ENCODE measurements at places on chromosomes 1 and 21.

DNA sequence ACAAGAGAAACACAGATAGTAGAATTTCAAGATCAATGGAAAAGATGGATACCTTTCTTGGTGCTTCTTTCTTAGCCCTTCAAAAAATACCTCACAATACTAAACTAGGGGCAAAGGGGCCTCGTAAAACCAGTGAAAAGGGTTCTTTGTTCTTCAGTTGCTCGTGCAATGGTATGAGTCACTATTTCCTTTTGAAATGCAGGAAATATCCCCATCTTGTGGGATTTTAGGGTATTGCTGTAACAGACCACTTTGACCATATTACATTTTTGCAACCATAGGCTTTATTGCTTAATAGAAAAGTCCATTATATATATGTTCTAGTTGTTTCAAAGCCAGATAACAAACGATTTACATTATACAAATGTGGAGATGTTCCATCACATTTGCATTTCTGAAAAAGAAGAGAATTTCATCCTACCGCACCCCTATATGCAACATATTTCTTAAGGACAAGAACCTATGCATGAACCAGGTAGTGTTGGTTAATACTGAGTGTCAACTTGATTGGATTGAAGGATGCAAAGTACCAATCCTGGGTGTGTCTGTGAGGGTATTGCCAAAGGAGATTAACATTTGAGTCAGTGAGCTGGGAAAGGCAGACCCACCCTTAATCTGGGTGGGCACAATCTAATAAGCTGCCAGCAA is 88.6 kb upstream of the PKN2 start:
- DNase-seq: peak; percentile 58

GRCh38 chr21:16420031-16420724 is 690.4 kb downstream of the USP25 start:
- DNase-seq: no peak

DNA sequence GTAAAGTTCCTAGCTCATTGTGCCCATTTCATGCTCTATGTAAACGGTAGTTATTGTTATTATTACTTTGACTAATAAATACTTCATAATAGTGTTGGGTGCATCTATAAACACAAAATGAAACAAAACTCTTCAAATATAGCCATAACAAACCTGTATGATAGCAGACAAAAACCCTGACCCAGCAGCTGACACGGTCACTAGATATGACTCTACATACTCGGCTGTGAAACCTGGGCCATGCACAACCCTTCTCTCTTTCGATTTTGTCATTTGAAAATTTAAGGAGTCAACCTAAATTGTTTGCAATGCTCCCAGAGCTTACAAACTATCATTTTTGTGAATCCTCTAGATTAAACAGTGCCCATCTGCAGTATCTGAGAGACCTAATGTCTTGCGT is 8.0 kb upstream of the RGS13 start:
- DNase-seq: no peak

GRCh38 chr21:42367367-42368165 is 1.2 kb upstream of the TFF1 start:
- peak; percentile 1 for DNase-seq

DNA sequence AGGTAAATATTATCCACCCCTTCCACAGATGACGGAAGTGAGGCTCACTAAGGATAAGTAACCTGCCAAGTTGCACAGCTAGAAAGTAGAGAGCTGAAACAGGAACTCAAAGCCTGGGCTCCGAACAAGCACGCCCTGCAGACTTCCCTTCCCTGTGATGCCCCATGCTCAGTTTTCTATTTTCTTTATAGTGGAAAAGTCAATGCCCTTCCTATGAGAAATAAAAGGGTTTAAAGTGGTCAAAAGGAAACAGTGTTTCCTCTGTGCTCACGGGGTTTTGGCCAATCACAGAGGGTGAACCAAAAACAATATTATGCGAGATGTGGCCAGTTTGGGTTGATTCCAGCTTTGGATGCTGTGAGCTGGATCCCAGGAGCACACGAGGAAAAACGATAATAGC is 44.5 kb downstream of the DDR2 start:
- no peak for DNase-seq

DNA sequence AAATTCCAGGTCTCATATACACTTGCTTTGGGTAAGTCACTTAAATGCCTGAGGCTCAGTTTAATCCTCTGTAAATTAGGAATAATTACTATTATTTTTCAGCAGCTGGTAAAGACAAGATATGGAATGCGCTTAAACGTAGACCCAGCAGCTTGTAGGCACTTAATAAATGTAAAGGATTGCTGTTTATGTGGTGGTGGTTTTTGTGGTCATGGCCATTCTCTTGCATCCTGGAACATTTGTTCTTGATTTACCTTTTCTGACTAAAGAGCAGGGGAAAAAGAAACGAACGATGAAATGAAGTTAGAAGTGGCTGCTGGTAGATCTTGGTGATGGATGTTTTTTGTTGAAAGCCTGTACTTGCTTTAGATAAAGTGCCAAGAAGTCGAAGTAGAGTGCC is 195.0 kb upstream of the FOXD3 start:
- DNase-seq: no peak

GRCh38 chr1:228898582-228898992 is 163.3 kb downstream of the RHOU start:
- DNase-seq: peak; percentile 86

DNA sequence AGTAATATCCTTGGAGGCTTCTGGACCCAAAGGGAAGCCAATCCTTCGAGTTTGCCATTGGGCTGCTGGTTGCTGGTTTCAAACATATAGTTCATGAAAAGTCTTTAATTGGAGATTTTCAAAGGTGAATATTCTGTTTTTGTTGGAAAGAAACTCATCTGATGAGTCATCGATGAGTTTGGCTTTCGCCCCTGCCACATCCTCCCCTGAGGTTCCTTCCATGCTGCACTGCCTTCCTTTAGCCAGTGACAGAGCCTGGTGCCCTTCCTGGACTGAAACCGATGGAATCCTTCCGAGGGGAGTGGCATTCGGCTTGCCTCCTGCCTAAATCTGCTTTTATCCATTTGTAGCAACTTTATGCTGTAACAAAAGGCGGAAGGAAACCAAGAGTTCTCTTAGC is 550.0 kb downstream of the KIF26B start:
- no peak for DNase-seq

DNA sequence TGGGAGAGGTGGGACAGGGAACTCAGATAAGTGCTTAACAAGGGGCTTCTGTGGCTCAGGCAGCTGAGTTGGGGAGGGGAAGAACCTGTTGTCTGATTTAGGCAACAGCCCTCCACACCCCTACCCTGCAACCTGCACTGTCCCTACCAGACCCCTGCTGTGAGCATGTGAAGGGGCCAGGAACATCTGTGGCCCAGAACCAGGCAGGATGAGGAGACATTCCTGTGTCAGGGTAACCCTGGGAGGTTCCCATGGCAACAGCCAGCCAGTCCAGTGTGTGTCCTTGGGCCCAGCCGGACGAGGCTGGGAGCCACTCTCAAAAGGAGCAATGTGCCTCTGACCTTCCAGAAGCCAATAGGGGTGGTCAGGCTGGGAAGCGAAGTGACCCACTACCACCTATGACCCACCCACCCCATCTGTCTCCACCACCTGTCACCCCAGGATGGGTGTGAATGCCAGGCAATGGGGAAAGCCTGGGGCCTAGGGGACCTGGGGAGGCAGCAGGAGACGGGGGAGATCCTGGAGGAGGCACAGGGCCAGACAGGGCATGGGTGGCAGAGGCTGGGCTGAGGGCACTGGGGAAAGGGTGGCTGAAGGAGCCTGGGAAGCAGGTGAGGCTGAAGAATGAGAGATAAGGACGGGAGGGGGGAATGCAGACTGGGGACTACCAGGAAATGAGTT is 5.0 kb upstream of the PMVK start:
- no peak for DNase-seq

GRCh38 chr1:231210126-231210525 is 30.9 kb upstream of the GNPAT start:
- no peak for DNase-seq

DNA sequence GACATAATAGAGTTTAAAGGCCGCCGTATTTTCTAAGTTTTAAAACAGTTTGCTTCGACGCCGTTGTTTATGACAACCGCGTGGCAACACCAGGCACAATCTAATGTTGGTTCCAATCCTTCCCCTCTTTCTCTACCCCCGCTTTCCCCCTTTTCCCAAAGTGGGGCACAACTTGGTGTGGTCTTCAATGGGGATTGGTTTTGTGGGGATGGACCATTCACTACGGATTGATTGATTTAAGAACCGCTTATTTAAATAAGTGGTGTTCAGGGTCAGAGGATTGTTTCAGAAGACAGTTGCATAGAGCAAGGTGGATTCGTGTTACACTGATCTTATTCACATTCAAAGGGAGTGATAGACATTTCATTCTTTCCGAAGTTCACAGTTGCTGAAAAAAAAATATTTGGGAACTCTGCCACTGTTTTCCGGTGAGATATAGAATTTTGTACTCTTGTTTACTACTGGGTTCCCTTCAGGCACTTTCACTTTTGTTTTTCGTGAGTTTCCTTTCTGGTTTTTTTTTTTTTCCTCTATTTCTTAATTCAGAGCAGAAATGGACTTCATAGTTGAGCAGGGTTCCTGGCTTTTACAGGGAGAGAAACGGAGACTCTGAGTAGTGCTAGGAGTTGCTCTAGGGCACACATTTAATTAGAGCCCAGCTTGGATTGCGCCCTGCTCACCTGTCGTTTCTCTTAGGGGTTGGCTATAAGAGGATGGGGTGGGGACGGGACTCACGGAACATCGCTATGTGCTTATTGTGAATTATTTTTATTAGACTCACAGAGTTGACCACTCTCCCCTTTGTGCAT is 79.6 kb upstream of the AK4 start:
- DNase-seq: peak; percentile 32

- no peak for DNase-seq
These were observed 34.3 kb downstream of the SLC37A1 start for GRCh38 chr21:42547906-42548365.

GRCh38 chr1:185156288-185156853 is 382 bp downstream of the TRMT1L start:
- DNase-seq: peak; percentile 61

GRCh38 chr1:221594576-221594975 is 147.3 kb downstream of the DUSP10 start:
- no peak for DNase-seq

GRCh38 chr21:16402752-16403151 is 673.0 kb downstream of the USP25 start:
- DNase-seq: no peak

DNA sequence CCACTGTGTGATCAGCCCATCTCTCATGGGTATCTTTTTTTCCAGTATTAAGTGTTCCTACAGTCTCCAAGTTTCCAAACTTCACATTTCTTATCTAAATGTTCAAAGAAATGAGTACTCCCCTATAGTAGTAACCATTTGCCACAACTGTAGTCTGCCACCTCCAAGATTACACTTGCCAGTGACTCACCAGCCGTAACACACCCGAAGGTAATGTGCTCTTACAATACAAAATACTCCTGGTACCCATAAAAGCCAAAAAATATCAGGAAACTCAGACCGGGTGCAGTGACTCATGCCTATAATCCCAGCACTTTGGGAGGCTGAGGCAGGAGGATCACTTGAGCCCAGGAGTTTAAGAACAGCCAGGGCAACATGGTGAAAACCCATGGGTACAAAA is 20.5 kb upstream of the ZNF496 start:
- DNase-seq: no peak

- no peak for DNase-seq
These were observed 80.9 kb upstream of the LBR start for GRCh38 chr1:225508538-225509375.

- no peak for DNase-seq
These were observed 211.0 kb upstream of the RAB4A start for GRCh38 chr1:229059671-229060539.

- DNase-seq: no peak
These were observed 244.4 kb downstream of the AKT3 start for GRCh38 chr1:243605604-243606003.

GRCh38 chr1:212186427-212187207 is 98.6 kb upstream of the PPP2R5A start:
- no peak for DNase-seq

DNA sequence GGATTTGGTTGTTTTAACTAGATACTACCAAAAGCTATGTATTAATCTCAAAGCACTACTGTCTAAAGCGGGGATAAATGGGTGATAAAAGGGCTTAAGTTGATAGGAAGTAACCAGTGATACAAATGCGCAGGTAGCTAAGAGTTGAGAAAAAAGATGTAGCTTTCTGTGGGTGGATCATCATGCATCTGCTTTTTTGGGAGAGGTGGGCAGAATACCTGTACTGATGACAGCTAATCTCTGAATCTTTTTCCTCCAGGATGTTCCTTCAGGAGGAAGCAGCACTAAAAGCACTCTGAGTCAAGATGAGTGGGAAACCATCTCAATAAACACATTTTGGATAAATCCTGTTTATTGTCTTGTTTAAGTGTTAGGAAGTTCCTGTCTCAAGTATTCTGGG is 1.2 kb downstream of the RPS27 start:
- DNase-seq: no peak

DNA sequence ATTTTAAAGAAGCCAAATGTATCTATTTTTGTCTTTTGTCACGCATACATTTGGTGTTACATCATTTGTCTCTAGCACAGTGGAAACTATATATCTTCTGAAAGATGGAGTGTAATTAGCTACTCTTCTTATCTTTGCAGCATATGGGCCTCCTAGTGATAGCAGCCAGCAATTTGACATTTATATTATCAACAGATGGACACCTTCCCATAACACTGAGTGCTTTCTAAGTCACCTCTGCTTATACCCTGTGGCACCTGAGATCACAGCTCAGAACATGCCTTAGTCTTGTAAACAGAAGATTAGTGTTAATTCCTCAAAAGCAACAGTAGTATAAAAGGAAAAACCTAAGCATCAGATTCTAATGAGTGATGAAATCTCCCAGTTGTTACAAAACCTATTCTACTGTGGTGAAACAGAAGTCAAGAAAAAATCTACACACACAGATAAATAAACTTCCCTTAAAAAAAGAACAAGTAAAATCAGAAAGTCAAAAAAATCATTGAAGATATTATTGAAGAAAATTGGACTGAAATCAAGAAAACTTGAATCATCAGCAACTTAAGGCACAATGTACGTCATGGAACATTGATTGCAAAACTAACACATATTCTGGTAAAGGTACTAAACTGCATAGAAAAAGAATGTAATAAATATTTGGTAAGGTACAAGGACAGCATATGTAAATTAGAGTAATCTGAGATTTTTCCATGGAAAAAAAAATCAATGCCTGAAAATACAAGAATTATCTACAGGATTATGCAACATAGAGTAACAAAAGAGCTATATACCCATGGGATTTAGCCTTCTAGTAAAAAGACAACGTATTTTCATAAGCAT is 61.7 kb downstream of the KCNT2 start:
- no peak for DNase-seq

- DNase-seq: no peak
These were observed 34.6 kb upstream of the CD55 start for GRCh38 chr1:207286786-207287468.

DNA sequence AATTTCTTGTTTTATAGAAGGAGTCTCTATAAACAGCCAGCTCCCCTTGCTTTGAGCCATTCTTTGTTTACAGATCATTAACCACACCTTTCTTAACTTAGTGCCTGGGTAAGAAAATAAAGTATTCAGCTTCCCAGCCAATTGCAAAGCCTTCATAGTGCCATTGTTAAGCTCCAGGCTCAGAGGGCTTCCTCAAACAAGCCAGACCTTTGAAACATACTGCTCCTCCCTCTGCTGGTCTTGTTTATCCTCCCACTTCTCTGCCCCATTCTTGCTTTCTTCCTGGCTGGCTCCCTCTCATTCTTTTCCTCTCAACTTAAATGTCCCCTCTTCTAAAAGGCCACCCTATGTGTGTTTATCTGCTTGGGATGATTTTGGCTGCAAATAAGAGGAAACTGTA is 319.4 kb upstream of the ST6GALNAC5 start:
- no peak for DNase-seq

GRCh38 chr1:17451731-17452130 is 12.3 kb upstream of the RCC2 start:
- DNase-seq: no peak

Data from Kasumi-1 (cell line).